Large intestine (tissue), 12 donors: ENCODE measurements at places on chromosomes 7 and 10. TPM values are rescaled to one million over a fixed set of nuclear protein-coding genes. Genes with fewer than 3 reads are reported as not detected.

The FOXP2 gene
- polyA plus RNA-seq: 9.7 TPM

The NKX1-2 gene
- 7.7 TPM for polyA plus RNA-seq

The SRGN gene
- polyA plus RNA-seq: 34.5 TPM

The SEC31B gene
- 15.5 TPM for polyA plus RNA-seq

The TMEM139 gene
- polyA plus RNA-seq: 36.2 TPM

The CPXM2 gene
- polyA plus RNA-seq: 63.9 TPM

The GCK gene
- polyA plus RNA-seq: 2.3 TPM

The RPEL1 gene
- 0.09 TPM for polyA plus RNA-seq

The TCERG1L gene
- polyA plus RNA-seq: 0.45 TPM

The PTPN12 gene
- polyA plus RNA-seq: 47.6 TPM

The BEND7 gene
- polyA plus RNA-seq: 7.7 TPM

The FFAR4 gene
- polyA plus RNA-seq: 0.51 TPM

The KNDC1 gene
- polyA plus RNA-seq: 18.8 TPM

The H2BK1 gene
- not detected for polyA plus RNA-seq

The ATOH7 gene
- polyA plus RNA-seq: 1.4 TPM

The C10orf105 gene
- 0.27 TPM for polyA plus RNA-seq

The LIPM gene
- 0.04 TPM for polyA plus RNA-seq
